ENCODE measurements at places on chromosomes 7 and 10.

GRCh38 chr10:119449760-119450461, 92.6 kb downstream of the RGS10 start:
- DNase-seq: no peak

DNA sequence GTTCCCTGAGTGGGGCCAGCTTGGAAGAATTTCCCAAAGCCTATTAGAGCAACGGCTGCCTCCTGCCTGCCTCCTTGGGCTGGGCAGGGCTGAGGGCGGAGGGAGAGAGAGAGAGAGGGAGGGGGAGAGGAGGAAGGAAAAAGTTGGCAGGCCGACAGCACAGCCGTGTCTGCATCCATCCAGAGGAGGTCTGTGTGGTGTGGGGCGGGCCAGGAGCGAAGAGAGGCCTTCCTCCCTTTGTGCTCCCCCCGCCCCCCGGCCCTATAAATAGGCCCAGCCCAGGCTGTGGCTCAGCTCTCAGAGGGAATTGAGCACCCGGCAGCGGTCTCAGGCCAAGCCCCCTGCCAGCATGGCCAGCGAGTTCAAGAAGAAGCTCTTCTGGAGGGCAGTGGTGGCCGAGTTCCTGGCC, at the start of gene AQP1:
Gene AQP1, plus strand, starts transcription at position 293 of the 409 bp plus-strand sequence. Its CDS starts 57 bp downstream, at position 350.
- DNase-seq: no peak

DNA sequence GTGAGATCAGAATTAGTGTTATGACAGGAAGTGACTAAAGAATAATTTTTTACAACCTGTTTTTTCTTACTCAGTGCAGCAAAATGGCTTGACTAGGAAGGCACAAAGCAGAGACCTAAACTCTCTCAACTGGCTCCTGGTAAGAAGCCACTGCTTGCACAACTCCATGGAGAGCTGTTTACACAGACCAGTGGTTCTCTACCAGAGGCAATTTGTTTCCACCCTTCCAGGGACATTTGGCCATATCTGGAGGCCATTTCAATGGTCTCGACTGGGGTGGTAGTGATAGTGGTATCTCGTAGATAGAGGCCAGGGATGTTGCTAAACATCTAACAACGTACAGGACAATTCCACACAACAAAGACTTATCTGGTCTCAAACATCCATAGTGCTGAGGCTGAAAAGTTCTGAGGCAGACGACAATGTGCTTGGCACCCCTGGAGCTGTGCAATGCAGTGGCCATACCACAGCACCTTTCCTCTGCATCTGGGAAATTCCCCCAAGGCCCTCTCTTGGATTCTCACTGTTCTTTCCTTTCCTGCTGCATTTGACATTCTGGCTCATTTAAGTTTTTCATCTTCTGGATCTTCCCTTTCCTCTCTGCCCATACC, 105.4 kb upstream of the LAMB4 start:
- DNase-seq: peak; percentile 73

DNA sequence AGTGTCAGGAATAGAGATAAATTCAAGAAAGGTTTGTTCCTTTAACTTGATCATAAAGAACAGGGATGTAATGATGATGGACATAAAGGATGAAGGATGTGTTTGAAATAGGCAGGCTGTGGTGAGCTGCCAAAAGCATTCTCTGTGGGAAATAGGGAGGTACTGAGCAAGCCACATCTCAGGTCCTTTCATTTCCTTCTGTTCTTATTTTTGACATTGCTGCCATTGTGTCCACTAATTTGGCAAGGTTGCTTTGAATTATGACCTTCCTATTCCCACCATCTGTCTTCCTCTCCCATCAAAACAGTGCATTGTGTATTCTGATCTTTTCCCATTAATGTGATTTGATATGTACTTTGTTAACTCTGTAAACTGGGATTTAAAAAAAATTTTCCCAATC, 9.4 kb downstream of the SCRN1 start:
- DNase-seq: no peak

GRCh38 chr7:158130023-158130409, 457.6 kb downstream of the PTPRN2 start:
- no peak for DNase-seq

DNA sequence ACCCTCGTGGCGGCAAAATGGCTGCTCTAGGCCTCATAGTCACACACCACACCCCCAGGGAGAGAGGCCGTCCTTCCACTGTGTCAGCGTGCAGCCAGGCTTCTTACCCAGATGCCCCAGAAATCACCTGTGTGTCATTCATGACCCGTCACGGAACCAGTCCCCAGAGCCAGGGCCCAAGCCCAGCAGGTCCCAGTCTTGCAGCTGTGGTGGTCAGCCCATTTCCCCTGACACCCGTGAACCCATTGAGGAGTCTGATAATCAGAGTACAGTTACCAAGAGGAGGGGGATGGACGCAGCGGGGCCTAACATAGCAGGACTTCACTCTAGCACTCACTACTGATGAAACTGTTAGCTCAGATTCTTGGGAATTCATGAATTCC, 112.1 kb downstream of the ACTR3B start:
- no peak for DNase-seq
